ENCODE measurements at places on chromosomes 12 and 14.

- no peak for DNase-seq
These were observed 636.5 kb upstream of the NOVA1 start for GRCh38 chr14:27234331-27234730.

DNA sequence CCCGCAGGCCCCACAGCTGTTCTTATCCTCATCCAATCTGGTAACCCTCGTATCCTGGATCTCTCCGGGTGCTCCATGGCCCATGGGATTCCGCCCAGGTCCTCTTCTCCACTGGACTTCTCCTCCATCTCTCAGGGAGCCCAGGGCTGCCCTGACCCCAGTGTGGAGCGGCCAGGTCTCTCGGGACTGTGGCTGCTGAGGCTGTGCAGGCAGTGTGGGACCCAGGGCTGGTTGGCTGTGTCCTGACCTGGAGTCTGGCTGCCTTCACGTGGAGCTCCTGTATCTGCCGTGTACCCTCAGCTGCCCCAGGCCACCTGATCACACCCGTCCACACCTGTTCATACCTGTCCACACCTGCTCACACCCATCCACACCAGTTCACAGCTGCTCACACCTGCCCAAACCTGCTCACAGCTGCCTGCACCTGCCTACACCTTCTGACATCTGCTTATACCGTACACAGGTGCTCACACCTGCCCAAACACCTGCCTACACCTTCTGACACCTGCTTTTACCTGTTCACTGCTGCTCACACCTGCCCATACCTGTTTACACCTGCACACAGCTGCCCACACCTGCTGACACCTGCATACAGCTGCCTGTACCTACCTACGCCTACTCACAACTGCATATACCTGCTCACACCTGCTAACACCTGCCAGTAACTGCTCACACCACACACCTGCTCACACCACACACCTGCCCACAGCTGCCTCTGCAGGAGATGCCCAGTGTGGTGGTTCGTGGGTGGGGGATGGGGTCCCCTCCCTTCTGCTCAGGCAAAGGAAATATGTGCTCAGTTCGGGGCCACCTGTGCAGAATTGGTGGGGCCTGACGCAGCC is 92.2 kb downstream of the GALNT9 start:
- no peak for DNase-seq

DNA sequence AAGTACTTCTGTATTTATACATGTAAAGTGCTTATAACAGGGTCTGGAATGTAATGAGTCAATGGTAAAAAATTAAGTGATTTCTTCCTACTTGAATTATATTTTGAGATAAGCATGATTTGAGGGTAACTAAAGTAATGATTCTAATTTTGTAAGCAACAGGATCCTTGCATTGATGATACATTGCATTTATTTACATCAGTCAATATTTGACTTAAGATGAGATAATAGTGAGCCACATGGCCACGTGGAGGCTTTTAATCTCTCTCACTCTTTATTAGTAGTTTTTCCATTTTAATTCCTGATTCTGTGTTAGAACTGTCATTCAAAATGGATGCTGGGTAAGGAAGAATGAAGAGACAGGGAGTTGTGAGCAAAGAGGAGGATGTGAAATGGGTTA is 298.1 kb upstream of the PRICKLE1 start:
- DNase-seq = no peak

DNA sequence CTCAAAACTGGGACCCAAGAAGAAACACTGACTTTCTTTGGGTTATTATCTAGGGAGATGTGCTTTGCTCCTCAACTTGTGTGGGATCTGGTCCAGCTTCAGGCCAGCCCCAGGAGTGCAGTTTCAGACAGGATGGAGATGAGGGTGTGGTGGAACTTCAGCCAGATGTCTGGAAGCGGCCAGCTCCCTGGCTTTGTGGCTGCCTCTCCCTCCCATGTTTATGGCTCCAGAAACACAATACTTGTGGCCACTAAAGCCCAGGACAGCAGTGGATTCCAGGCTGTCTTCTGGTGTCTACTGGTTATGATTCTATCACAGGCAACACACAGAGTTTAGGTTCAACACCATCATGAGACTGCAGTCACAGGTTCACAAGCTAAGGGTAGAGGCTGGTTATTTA is 44.2 kb upstream of the EMP1 start:
- no peak for DNase-seq

- DNase-seq = no peak
These were observed 151.1 kb upstream of the FUT8 start for GRCh38 chr14:65261425-65261920.

- DNase-seq = no peak
These were observed 1095.9 kb downstream of the TMEM121 start for GRCh38 chr14:106622200-106622745.

DNA sequence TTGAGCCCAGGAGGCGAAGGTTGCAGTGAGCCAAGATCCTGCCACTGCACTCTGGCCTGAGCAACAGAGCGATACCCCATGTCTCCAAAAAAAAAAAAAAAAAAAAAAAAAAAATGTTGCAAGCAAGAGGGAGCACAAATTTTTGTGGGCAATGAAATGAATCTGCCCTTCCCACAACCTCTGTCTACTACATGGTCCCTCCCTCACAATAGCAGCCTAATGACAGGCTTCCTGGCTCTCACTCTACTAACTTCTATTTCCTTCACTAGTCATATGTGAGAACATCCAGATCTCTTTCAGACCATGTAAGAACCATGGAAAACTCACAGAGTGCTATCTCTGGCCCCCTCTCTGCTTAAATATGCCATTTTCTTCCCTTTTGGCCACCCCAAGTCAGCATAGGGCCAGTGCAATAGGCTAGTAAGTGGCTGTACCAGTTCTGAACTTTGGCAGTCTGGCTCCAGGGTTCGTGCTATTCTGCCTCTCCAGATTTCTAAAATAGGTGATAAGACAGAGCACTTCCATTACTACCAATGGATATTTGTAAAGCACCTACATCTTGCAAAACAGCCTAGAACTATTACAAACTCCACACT is 7.1 kb downstream of the OSBPL8 start:
- DNase-seq = no peak

GRCh38 chr14:42057111-42057510 is 450.4 kb downstream of the LRFN5 start:
- no peak for DNase-seq

DNA sequence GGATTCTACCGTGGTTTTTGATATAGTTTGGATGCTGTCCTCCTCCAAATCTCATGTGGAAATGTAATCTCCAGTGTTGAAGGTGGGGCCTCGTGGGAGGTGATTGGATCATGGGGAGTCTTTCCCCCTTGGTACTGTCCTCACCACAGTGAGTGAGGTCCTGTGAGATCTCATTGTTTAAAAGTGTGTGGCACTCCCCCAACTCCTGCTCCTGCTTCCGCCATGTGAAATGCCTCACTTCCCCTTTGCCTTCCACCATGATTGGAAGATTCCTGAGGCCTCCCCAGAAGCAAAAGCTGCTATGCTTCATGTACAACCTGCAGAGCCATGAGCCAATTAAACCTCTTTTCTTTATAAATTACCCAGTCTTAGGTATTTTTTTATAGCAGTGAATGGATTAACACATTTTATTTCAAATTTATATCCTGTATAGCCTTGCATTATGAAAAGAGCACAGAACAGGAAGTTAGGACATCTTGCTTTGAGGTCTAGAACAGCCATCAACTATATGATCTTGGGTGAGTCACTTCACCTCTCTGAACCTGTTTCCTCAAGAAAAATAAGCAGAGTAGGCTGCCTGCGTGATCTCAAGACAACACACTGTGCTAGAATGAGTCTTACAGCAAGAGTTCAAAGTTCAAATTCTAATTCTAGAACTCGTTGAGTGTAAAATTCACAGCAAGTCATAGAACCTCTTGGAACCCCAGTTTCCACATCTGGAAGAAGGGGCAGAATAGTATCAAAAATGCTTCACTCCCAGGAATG is 160.9 kb upstream of the EEA1 start:
- no peak for DNase-seq

DNA sequence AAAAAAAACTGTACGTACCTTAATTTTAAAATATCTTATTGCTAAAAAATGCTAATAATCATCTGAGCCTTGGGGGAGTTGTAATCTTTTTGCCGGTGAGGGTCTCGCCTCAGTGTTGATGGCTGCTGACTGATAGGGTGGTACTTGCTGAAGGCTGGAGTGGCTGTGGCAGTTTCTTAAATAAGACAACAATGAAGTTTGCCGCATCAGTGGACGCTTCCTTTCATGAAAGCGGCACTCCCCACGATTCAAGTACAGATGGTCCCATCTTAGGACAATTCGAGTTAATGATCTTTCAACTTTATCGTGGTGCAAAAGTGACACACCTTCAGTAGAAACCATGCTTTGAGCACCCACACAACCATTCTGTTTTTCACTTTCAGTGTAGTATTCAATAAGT is 7.6 kb upstream of the PLD4 start:
- DNase-seq = no peak

GRCh38 chr12:54338698-54339296 is 13.9 kb downstream of the COPZ1 start:
- DNase-seq = no peak

All from AG09319 (cell line).